ENCODE measurements at places on chromosomes 1 and 21.

GRCh38 chr1:183732236-183732880 lies 72.6 kb upstream of the RGL1 start:
- no peaks in the 10 kb centered on the region for H3K27me3 ChIP-seq
- no peak overlapping the region for H3K4me3 ChIP-seq
- no peak overlapping the region for H3K27ac ChIP-seq
- DNase-seq, result no peak
- H3K36me3 ChIP-seq, result no peaks in the 10 kb centered on the region

DNA sequence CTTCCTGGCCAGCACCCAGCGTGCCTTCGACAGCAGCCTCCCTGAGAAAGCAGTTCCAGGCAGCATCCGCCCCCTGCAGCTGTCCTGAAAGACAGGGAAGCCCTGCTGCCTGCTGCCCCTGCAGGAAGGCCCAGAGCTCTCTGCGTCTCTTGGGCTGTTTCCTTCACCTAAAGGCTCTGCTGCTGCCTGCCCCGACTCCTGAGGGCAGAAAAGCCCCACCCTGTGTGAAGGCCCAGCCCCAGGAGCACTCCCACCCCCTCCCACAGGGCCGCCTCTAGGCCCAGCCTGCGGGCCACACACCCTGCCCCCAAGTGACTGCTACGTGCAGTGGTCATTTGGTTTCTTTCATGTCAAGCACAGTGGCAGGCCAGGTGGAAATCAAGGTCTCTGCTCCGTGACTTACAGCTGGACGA lies 12.4 kb downstream of the RIPK4 start:
- no peak overlapping the region for H3K27ac ChIP-seq
- peaks cover 3% of the 10 kb centered on the region for H3K27me3 ChIP-seq
- peak overlapping the region; percentile 29 for H3K4me3 ChIP-seq
- peaks cover 44% of the 10 kb centered on the region for H3K4me1 ChIP-seq
- H3K36me3 ChIP-seq, result no peaks in the 10 kb centered on the region

- H3K4me1 ChIP-seq, result peaks cover 31% of the 10 kb centered on the region
- H3K27me3 ChIP-seq, result peaks cover 27% of the 10 kb centered on the region
- H3K27ac ChIP-seq, result no peak overlapping the region
- no peak overlapping the region for H3K4me3 ChIP-seq
- H3K36me3 ChIP-seq, result no peaks in the 10 kb centered on the region
Observed at GRCh38 chr1:151985768-151986167, 7.9 kb downstream of the S100A10 start.

- no peak for DNase-seq
- H3K27ac ChIP-seq, result no peak overlapping the region
- H3K27me3 ChIP-seq, result no peaks in the 10 kb centered on the region
- no peaks in the 10 kb centered on the region for H3K4me1 ChIP-seq
Observed at GRCh38 chr21:28396421-28396820, 596.3 kb downstream of the LTN1 start.

DNA sequence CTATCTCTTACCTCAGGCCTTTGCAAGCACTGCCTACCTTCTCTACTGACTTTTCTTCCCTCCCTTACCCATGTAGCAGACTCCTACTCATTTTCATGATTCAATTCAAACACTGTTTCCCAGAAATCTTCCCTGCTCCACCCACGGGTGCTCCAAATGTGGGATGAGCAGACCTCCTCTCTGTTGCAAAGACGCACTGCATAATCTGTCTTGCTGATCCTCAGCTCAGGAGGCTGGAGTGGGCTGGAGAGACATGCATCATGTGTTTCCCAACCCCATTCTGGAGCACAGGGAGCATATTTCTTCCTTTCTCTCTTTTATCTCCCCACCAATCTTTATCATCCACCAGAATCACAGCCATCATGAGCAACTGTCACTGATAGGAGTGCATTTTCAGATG lies 459.9 kb upstream of the NFIA start:
- H3K4me1 ChIP-seq, result peaks cover 23% of the 10 kb centered on the region
- H3K4me3 ChIP-seq, result peak overlapping the region; percentile 2
- peak overlapping the region; percentile 46 for H3K27ac ChIP-seq
- H3K27me3 ChIP-seq, result no peaks in the 10 kb centered on the region
- no peak for DNase-seq

GRCh38 chr1:10980094-10980577 lies 32.3 kb upstream of the TARDBP start:
- peak; percentile 63 for DNase-seq
- H3K36me3 ChIP-seq, result no peaks in the 10 kb centered on the region
- H3K4me3 ChIP-seq, result peak overlapping the region; percentile 70
- peaks cover 64% of the 10 kb centered on the region for H3K4me1 ChIP-seq
- H3K27me3 ChIP-seq, result no peaks in the 10 kb centered on the region
- peak overlapping the region; percentile 95 for H3K27ac ChIP-seq

DNA sequence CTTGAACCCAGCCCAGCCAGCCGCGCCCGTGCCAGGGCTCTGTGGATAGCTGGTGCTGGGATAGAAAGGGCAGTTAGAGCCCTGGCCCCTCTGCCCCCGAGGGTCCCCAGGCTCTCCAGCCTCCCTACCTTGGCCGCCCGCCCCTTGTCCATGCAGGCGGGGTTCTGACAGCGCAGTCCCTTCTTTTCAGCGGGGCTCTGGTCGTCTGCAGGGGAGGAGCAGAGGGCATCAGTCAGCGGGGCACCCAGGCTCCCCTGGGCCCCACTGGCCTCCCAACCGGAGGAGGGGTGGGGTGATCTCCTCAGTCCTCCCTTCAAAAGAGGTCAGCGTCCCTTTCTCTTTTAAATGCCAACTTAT lies 4.9 kb upstream of the PLEKHG5 start:
- H3K27me3 ChIP-seq, result peaks cover 5% of the 10 kb centered on the region
- no peak for DNase-seq
- H3K36me3 ChIP-seq, result no peaks in the 10 kb centered on the region

Data from neural crest cell (in vitro differentiated cells).